ENCODE measurements at places on chromosomes 5 and 9. TPM values are rescaled to one million over a fixed set of nuclear protein-coding genes. Genes with fewer than 3 reads are reported as not detected.

The TMEM171 gene
- not detected for polyA plus RNA-seq

The AK8 gene
- polyA plus RNA-seq: 8.6 TPM

The PAIP1 gene
- 20.4 TPM for polyA plus RNA-seq

The PPWD1 gene
- polyA plus RNA-seq: 34.5 TPM

The PCDHGA9 gene
- 0.19 TPM for polyA plus RNA-seq

The HEMGN gene
- polyA plus RNA-seq: 0.06 TPM

The DMRT3 gene
- not detected for polyA plus RNA-seq

The TMEM252 gene
- polyA plus RNA-seq: not detected

The SLC45A2 gene
- polyA plus RNA-seq: not detected

The FOXD4L6 gene
- not detected for polyA plus RNA-seq

The SAXO1 gene
- not detected for polyA plus RNA-seq

The C9orf50 gene
- polyA plus RNA-seq: not detected

The SHB gene
- 0.16 TPM for polyA plus RNA-seq

The ZNF483 gene
- 0.43 TPM for polyA plus RNA-seq

The DBH gene
- polyA plus RNA-seq: not detected

The CDH9 gene
- polyA plus RNA-seq: not detected

The PRLR gene
- polyA plus RNA-seq: not detected

The MYMK gene
- polyA plus RNA-seq: not detected

The PDCD1LG2 gene
- polyA plus RNA-seq: not detected

The WDR38 gene
- not detected for polyA plus RNA-seq

The CDH12 gene
- not detected for polyA plus RNA-seq

The SARDH gene
- not detected for polyA plus RNA-seq

The ZNF883 gene
- 0.54 TPM for polyA plus RNA-seq

The HK3 gene
- 3.6 TPM for polyA plus RNA-seq

The TLN1 gene
- 102 TPM for polyA plus RNA-seq

The HAVCR2 gene
- polyA plus RNA-seq: 0.64 TPM

The GZMA gene
- 1.0 TPM for polyA plus RNA-seq

The CDC23 gene
- polyA plus RNA-seq: 18.3 TPM

The SEC16A gene
- polyA plus RNA-seq: 31.7 TPM

The SOX30 gene
- 0.23 TPM for polyA plus RNA-seq

All from B cell (primary cell).